Stimulated activated CD8-positive, alpha-beta memory T cell treated with anti-CD3 and anti-CD28 coated beads, Interleukin-2, amount 100 ng/mL, for 1 hour (primary cell): ENCODE measurements at places on chromosomes 3 and 15.

DNA sequence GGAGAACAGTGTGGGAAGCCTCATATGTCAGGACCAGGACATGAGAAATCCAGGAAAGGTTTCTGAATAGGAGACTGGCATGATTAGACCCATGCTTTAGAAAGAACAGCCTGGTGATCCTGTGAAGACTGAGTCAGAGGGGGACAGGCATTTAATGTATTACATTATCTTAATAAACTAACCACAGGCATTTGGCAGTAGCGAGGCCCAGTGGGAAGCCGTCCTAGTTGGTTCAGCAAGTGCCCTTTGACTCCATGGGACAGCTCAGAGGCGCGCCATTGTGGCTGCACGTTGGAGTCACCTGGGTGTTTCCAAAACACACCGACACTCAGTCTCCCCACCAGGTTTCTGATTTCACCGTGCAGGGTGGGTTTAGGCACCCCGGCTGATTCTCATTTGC is 90.5 kb upstream of the DGKG start:
- DNase-seq = no peak

- no peak for DNase-seq
These were observed 85.9 kb upstream of the ZBTB20 start for GRCh38 chr3:115233021-115233420.

- DNase-seq = no peak
These were observed 61.3 kb upstream of the CMTM8 start for GRCh38 chr3:32176989-32177701.

- no peak for DNase-seq
These were observed 58.6 kb downstream of the SPSB4 start for GRCh38 chr3:141109751-141110150.

GRCh38 chr3:119279101-119279554 is 15.1 kb upstream of the ARHGAP31 start:
- no peak for DNase-seq

- DNase-seq = no peak
These were observed 202.2 kb downstream of the TIGIT start for GRCh38 chr3:114496021-114496434.

DNA sequence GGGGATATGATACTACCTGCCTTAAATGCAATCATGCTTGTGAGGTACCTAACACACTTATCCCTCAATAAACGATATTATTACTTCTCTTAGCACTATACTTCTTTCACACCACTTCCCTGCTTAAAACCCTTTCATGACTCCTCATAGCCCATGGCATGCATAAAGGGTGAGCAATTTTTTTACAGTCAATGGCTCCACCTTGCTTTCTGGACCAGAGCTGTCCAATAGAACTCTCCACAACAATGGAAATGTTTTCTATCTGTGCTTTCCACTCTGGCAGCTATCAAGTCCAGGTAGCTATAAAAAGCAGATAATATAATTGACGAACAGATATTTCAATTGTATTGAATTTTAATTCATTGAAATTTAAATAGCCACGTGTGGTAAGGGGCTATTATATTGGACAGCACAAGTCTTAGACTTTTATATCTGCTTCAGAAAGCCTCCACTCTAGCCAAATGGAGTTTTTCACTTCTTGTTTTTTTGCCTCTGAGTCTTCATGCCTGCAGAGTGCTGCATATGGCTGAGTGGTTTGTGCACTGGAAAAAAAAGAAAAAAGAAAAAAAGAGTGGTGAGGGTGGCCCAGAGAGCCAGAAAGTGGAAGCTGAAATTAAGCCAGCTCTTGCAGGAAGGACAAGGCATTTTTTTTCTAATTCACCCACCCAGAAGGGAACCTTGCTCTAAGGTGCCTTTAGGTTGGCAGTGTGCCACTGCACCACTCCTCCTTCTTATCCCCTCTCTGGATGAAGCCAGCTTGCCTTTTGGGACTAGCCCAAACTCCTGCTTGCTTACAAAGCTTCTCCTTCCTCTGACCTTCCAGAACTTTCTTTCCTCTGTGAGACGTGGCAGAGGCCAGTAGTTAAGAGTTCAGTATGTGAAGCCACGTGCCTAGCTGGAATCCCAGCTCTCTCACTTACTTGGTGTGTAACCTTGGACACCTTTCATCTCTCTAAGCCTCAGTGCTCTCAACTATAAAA is 239.0 kb upstream of the LRTM1 start:
- no peak for DNase-seq

GRCh38 chr3:37770336-37770735 is 91.3 kb upstream of the CTDSPL start:
- no peak for DNase-seq

- no peak for DNase-seq
These were observed 48.3 kb downstream of the MITF start for GRCh38 chr3:69787436-69788168.

DNA sequence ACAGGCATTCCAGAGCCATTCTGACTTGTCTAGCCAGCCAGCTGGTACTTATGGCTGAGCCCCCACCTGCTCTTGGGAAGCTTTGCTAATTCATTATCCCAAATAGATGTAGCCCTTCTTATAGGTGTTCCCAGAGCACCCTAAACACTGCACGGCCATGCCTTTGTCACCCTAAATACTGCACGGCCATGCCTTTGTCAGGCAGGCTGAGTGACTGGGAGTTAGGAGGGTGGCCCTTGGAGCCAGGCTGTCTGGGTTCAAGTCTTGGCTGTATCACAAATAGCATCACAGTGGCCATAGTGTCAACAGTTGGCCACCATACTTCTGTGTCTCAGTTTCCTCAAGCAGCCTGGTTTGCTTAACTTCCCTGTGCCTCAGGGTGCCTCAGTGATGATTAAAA is 292.3 kb downstream of the ADAMTS17 start:
- DNase-seq = no peak

- no peak for DNase-seq
These were observed 3.7 kb downstream of the SENP7 start for GRCh38 chr3:101509281-101509680.

DNA sequence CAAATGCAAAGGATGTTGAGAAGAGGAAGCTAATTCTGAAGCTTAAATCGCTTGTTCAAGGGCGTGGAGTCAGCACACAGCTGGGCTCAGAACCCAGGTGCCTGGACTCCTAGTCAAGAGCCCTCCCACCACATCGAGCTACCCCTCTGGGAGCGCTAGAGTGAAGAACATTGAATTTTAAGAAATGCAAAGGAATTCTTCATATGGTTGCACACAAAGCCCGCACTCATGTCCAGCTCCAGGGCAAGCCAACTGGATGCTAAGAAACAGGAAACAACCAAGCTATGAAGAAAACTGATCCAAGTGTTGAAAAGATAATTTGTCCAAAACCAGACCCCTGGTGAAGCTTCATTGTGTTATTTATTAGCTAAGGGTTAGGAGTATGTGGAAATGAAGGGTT is 122.3 kb downstream of the ALDH1A2 start:
- no peak for DNase-seq

GRCh38 chr3:80564391-80564790 is 796.6 kb upstream of the ROBO1 start:
- no peak for DNase-seq

DNA sequence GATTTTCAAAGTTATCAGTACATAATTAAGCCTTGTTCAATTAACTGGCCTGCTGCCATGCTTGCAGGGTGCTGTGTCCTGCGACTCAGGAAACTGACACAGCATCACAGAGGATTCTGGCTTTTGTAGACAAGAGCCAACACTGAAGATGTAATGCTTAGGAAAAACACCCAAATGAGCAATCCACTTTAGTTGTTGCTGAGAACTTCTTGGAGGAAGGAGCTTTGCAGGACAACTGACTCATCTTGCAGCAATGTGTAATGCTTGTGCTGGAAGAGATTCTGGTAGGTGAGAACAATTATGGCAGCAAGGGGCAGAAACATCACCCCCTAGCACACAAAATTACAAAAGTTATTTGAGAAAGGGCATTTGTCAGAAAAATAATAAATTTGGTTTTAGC is 67.6 kb downstream of the NLGN1 start:
- DNase-seq = no peak
